ENCODE measurements at places on chromosomes 7 and 10. TPM values are rescaled to one million over a fixed set of nuclear protein-coding genes. Genes with fewer than 3 reads are reported as not detected.

Gene FGFR2
- total RNA-seq: 10.8 TPM

Gene TMEM184A
- 0.27 TPM for total RNA-seq

Gene OIT3
- total RNA-seq: not detected

Gene CHAT
- total RNA-seq: not detected

Gene TFEC
- 10.3 TPM for total RNA-seq

Gene CYP3A4
- total RNA-seq: not detected

Gene CCL24
- 0.67 TPM for total RNA-seq

Gene ANKRD30A
- 0.09 TPM for total RNA-seq

Gene GFRA1
- 65.8 TPM for total RNA-seq

Gene AKR1C3
- total RNA-seq: 48.1 TPM

Gene ABCB1
- 21.0 TPM for total RNA-seq

Gene SPACDR
- total RNA-seq: 3.6 TPM

Gene CC2D2B
- total RNA-seq: 3.1 TPM

Gene EGFR
- 125 TPM for total RNA-seq

Gene HOXA11
- total RNA-seq: 1.3 TPM

Gene KCND2
- 0.40 TPM for total RNA-seq

Gene SEMA3D
- total RNA-seq: 15.9 TPM

Gene SLC39A12
- total RNA-seq: not detected

Gene SORBS1
- 593 TPM for total RNA-seq

Gene AOAH
- total RNA-seq: 20.6 TPM

Gene MYO1G
- total RNA-seq: 8.8 TPM

Gene GPER1
- 11.1 TPM for total RNA-seq

Gene CPA2
- total RNA-seq: 1.2 TPM

Gene ACTR3C
- 3.3 TPM for total RNA-seq

Gene XRCC2
- total RNA-seq: 0.58 TPM

Gene SLC26A5
- total RNA-seq: 0.71 TPM

Gene WNT16
- not detected for total RNA-seq

Gene ANKRD61
- 0.27 TPM for total RNA-seq

Gene SH2B2
- 9.9 TPM for total RNA-seq

Gene GSDME
- total RNA-seq: 8.8 TPM

Gene LRRC18
- not detected for total RNA-seq

Gene UNCX
- not detected for total RNA-seq

Gene FOXP2
- 24.7 TPM for total RNA-seq

Gene ANKRD7
- total RNA-seq: 1.0 TPM

Gene CHRM2
- not detected for total RNA-seq

Gene SCIN
- 9.8 TPM for total RNA-seq

Gene SVOPL
- not detected for total RNA-seq

Gene CLCN1
- total RNA-seq: not detected

Gene TMEM229A
- total RNA-seq: 0.27 TPM

Gene C7orf57
- total RNA-seq: not detected

Gene TUBAL3
- total RNA-seq: 0.18 TPM

Gene SPDYE16
- 1.9 TPM for total RNA-seq

Gene LBX1
- not detected for total RNA-seq

Gene PLCE1
- total RNA-seq: 16.9 TPM

Gene SLC26A3
- not detected for total RNA-seq

Gene CTAGE4
- total RNA-seq: 2.3 TPM

Gene BCL7B
- 38.6 TPM for total RNA-seq

Gene TMEM254
- total RNA-seq: 13.6 TPM

Gene AKR1C2
- 97.9 TPM for total RNA-seq

Gene RNF32
- 3.2 TPM for total RNA-seq

Gene CAV1
- total RNA-seq: 353 TPM

Gene TAS2R3
- total RNA-seq: 6.1 TPM

Gene TRPV5
- 0.22 TPM for total RNA-seq

Gene TSC22D4
- total RNA-seq: 148 TPM

Gene ZNF804B
- not detected for total RNA-seq

Gene ZYX
- 178 TPM for total RNA-seq

Gene ADAM12
- total RNA-seq: 5.8 TPM

Gene ATOH7
- total RNA-seq: 0.22 TPM

Gene ATP5MK
- 195 TPM for total RNA-seq
